ENCODE measurements at places on chromosomes 12 and 14. TPM values are rescaled to one million over a fixed set of nuclear protein-coding genes. Genes with fewer than 3 reads are reported as not detected.

The IFNG gene
- not detected for total RNA-seq

The RNU4-1 gene
- total RNA-seq, result 2,875 TPM

The NINJ2 gene
- total RNA-seq, result 2.3 TPM

The MYH6 gene
- not detected for total RNA-seq

The REP15 gene
- 1.6 TPM for total RNA-seq

The SSTR1 gene
- not detected for total RNA-seq

The ZCCHC8 gene
- total RNA-seq, result 28.0 TPM

The METTL3 gene
- total RNA-seq, result 42.9 TPM

The MYG1 gene
- 80.5 TPM for total RNA-seq

The CCDC85C gene
- 5.1 TPM for total RNA-seq

The PIANP gene
- 3.9 TPM for total RNA-seq

The ART4 gene
- not detected for total RNA-seq

The TMTC1 gene
- 35.3 TPM for total RNA-seq

The DPPA3 gene
- total RNA-seq, result not detected

The KRT75 gene
- total RNA-seq, result not detected

The TSPAN8 gene
- not detected for total RNA-seq

The OR4L1 gene
- not detected for total RNA-seq

The COPS7A gene
- total RNA-seq, result 61.4 TPM

The CCND2 gene
- 12.6 TPM for total RNA-seq

The CLEC9A gene
- not detected for total RNA-seq

The RNF31 gene
- 65.9 TPM for total RNA-seq

The CNTN1 gene
- 1.6 TPM for total RNA-seq

The RDH12 gene
- not detected for total RNA-seq

The USP44 gene
- 0.39 TPM for total RNA-seq

The NKX2-1 gene
- not detected for total RNA-seq

The DTX3 gene
- 26.5 TPM for total RNA-seq

The AVPR1A gene
- 1.7 TPM for total RNA-seq

The HOXC5 gene
- total RNA-seq, result not detected

The ARHGAP9 gene
- 2.1 TPM for total RNA-seq

The KRT74 gene
- total RNA-seq, result not detected

The KRT81 gene
- total RNA-seq, result 0.50 TPM

The ZBTB1 gene
- 62.9 TPM for total RNA-seq

The IAPP gene
- total RNA-seq, result not detected

The AGAP2 gene
- 2.6 TPM for total RNA-seq

The KERA gene
- not detected for total RNA-seq

The NOXRED1 gene
- 0.35 TPM for total RNA-seq
